ENCODE measurements at places on chromosomes 4 and X.

- DNase-seq = no peak
These were observed 6.7 kb upstream of the FAM200B start for GRCh38 chr4:15674926-15675325.

DNA sequence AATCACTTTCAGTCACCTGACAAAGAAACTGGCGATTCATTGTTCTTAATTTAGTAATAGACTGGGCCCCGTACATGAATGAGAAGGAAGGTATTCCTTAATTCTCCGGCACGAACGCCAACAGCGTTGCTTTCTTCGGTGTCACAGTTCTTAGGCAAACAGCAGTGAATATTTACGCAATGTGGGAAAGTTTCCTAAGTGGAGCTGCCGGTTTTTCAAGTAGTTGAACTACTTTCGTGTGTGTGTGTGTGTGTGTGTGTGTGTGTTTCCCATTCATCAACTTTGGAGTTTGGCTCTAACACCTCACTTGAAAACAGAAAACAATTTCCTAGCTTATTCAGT lies 651 bp downstream of the NXT2 start:
- no peak for DNase-seq

DNA sequence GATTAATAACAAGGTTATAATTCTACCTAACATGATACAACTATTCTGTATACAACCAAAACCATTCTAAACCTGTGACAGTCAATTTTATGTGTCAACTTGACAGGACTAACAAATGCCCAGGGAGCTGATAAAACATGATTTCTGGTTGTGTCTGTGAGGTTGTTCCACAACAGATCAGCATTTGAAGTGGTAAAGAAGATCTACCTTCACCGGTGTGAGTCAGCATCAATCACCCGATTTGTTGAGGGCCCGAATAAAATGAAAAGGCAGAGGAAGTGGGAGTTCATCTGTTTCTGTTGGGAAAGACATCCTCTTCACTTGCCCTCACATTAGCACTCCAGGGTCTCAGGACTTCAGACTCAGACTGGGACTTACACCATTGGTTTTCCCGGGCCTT lies 187.9 kb downstream of the MAB21L2 start:
- no peak for DNase-seq

- DNase-seq = no peak
These were observed 128.7 kb downstream of the ARHGAP24 start for GRCh38 chr4:85603437-85604336.

DNA sequence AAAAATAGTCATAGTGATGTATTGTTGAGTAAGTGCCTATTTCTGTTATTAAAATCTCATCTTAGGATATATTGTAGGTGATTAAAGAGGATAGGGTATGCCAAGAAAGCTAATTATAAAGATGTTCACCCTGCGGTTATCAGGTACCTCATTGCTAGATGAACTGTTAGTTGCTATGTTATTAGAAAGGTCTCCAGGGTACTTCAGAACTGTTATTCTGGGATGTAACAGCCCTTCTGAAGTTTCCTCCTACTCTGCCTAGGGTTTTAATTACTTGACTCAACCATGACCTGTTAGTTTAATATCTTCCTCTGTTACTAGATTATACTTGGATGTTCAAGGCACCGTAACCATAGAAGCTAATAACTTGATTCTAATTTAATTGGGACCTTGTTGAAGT lies 15.4 kb downstream of the TMPRSS11E start:
- DNase-seq = no peak

GRCh38 chr4:8192748-8193738 lies 6.0 kb upstream of the SH3TC1 start:
- DNase-seq = no peak

GRCh38 chrX:118038614-118039365 lies 77.8 kb downstream of the KLHL13 start:
- DNase-seq = no peak

GRCh38 chr4:2537011-2537830 lies 774 bp downstream of the FAM193A start:
- peak; percentile 9 for DNase-seq

GRCh38 chr4:68338625-68339024 lies 11.3 kb downstream of the YTHDC1 start:
- DNase-seq = no peak

DNA sequence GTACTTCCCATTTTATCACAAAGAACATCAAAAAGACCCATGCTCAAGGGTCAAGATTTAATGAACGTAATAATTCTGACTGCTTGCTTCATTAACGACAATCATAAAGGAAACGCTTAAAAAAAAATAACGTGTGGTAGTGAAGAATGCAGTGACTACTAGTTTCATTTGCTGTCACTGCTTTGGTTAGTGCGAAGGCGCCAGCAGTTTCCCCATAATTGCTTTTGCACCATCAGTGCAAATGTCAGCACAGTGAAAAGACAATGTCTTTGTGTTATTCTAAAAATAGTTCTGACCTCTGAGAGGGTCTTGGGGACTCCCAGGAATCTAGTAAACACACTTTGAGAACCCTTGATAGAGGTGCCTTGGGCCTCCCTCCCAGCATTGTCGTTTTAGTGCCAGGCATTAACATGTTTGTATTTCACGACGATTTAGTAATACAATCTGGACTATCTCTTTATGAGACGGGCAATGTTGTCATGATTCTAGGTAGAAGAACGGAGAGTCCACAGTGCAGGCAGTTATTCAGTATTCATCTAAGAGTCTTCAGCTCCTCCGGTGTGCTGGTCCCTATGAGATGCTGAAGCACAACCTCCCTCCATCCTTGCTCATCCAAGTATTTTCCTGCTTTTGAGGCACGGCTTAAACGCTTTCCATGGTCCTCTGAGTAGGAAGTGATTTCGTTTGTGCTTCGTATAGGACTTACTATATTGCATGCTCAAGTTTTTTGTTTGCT lies 71.0 kb downstream of the AFF1 start:
- no peak for DNase-seq

GRCh38 chr4:1030031-1030430 lies 18.6 kb downstream of the FGFRL1 start:
- no peak for DNase-seq

DNA sequence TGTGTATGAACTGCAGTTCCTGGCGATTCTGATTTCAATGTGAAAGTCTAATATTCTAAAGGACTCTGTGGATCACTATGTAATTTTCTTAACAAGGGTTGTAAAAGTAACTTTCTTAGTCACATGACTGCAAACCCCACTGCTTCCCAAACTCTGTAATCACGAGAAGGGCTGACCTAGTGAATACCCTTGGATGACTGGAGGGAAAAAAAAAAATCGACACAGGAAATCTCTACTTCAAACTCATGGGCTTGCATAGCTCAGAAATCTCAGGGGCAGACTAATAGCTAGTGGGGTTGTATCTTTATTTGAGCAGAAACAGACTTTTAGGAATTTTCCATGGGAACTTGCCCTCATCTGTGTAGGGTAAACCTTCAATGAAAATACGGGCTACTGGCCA lies 4.8 kb upstream of the MXRA5 start:
- DNase-seq = no peak

- DNase-seq = no peak
These were observed 54.0 kb downstream of the SNX25 start for GRCh38 chr4:185263419-185263818.

DNA sequence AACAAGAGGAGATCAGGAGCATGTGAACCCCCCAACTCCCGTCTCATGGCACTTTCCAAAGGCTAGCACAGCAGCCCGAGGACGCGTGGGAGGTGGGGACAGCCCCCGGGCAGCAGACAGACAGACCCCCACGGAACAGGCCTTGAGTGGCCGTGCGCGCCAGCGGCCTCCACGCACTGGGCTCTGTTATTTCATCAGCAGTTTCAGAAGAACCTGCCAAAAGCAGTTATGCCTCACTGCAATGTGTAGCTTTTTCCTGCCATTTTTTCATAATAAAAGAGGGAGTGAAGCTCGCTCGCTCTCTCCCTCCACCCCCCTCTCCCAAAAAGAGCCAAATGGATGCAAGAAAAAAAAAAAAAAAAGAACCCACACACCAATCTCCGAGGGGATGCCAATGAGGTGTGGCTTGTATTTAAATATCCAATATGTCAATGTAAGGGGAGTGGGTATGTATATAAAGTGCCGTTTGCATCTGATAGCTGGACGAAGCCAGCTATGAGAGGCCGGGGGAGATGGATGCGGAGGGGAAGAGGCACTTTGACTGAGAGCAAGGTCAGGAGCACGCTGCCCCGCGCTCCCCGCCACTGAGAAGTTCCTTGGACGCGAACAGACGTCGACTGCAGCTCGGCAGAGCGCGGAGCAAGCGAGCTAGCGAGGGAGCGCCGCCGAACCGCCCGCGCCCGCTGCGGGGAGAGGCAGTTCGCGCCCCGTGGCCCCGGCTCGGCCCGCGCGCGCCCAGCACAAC lies at the start of gene FGF16:
Gene FGF16 (plus strand): TSS at position 482 of the 745 bp plus-strand sequence. CDS start 286 bp downstream, outside the sequence.
- peak; percentile 3 for DNase-seq

DNA sequence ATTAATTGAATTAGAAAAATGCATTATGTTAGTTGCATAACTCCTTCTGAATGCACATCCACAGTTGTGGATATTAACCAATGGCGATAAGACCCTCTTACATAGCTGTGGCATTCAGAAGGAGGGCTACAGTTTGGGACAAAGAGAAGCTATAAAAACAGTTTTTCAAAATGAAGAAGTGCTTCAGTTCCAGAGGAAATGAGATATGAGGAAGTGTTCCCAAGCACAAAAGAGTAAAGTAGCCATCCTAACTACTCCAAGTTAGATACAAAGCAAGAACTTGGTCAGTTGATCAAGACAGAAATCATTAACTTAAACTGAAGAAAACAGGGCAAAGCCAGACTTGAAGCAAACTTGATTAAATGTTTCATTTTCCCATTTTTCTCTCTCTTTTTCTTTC lies 17.2 kb upstream of the ADGRL3 start:
- DNase-seq = no peak

GRCh38 chr4:182385897-182386296 lies 142.7 kb downstream of the TENM3 start:
- DNase-seq = no peak

- no peak for DNase-seq
These were observed 10.3 kb upstream of the CENPU start for GRCh38 chr4:184744236-184744635.

DNA sequence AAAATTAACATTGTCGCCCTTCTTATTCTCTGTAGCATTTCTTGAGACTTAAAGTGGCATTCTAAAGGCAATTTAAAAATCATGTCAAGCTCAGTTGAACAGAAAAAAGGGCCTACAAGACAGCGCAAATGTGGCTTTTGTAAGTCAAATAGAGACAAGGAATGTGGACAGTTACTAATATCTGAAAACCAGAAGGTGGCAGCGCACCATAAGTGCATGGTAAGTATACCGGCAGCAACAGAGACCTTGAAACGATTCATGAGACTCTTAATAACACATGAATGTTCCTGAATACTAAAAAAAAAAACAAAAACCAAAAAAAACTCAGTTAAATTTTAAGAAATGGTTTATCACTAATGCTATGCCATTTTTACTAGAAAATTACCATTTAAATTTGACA lies 82.4 kb upstream of the HPRT1 start:
- peak; percentile 34 for DNase-seq

DNA sequence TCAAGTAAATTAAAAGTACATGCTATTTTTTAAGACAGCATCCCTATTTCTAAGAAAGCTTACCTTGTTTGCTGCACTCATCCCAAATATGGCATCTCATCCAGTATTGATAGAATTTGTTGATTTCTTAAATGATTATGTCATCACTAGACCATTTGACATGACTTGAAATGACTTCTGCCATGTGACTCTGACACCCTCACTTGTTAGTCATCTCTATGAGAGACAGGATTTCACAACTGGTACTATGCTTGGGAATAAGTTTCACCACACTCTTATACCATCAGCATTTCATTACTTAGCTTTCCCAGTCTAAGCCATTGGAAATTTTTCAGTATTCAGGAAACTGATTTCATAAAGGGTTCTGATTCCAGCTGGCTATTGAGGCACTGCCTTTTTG lies 55.3 kb downstream of the TMPRSS11F start:
- DNase-seq = no peak

GRCh38 chrX:41031256-41031967 lies 53.8 kb upstream of the USP9X start:
- DNase-seq = no peak

GRCh38 chrX:45980726-45981125 lies 564.5 kb downstream of the ZNF674 start:
- no peak for DNase-seq

DNA sequence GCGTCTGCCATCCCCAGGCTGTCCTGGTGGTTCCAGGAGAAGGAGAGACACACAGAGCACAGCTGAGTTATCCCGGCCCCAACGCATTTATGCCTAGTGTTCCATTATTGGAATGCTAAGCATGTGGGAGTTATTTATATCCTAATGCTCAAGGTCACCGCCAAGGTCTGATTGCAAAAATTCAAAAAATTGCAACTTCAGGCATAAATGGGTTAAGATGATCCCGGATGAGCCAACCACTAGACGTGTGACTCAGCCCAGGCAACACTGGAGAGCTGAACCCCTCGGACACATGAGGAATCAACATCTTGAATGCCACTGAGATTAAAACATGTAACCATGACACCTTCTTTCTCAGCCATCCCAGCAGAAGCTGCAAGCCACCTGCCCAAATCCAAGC lies 3.8 kb upstream of the ZCCHC4 start:
- DNase-seq = no peak

GRCh38 chr4:80183250-80184052 lies 13.9 kb upstream of the PRDM8 start:
- peak; percentile 78 for DNase-seq

GRCh38 chrX:53230116-53230515 lies 5.1 kb upstream of the KDM5C start:
- no peak for DNase-seq

- no peak for DNase-seq
These were observed 111.8 kb upstream of the RAP2C start for GRCh38 chrX:132331000-132331399.

DNA sequence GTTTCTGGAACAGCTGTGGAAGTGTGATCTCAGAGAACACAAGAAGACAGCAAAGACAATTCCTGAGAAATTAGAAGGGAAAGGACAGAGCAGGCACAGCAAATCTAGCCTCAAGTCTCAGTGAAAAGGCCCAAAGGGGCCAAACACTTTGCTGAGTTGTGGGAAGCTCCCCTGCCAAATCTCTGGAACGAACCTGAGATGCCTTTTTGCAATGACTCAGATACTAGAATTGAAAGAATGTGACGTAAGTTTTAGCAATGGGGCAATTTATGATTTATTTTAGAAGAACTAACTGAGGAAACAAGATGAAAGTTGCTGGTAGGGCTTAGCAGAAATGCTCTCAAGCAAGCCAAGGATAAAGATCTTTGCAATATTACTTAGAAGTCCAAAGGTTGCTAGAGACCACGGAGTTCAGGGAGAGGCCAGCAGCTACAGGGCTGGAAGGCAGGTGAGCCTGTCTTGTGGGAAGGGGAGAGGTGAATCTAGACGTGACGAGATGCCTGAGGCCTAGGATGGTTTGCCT lies 92.8 kb downstream of the AMELX start:
- no peak for DNase-seq

GRCh38 chr4:63302078-63302477 lies 1107.2 kb downstream of the TECRL start:
- DNase-seq = no peak

GRCh38 chr4:26459756-26460530 lies 30.3 kb downstream of the CCKAR start:
- DNase-seq = no peak

DNA sequence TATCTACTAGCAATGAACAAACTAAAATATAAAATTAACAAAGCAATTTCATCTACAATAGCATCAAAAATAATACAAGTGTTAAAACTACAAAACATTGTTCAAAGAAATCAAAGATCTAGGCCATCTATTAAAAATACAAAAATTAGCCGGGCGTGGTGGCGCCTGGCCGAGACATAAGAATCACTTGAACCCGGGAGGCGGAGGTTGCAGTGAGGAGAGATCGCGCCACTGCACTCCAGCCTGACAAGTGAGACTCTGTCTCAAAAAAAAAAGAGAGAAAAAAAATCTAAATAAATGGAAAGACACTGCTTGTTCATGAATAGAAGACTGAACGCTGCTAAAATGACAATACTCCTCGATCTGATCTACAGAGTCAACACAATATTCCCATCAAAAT lies 139.2 kb downstream of the RBM47 start:
- DNase-seq = no peak

Measured in NCI-H446 (cell line).